ENCODE measurements at places on chromosomes 1 and 21.

GRCh38 chr1:36761113-36761512, 273.2 kb downstream of the GRIK3 start:
- DNase-seq = no peak

DNA sequence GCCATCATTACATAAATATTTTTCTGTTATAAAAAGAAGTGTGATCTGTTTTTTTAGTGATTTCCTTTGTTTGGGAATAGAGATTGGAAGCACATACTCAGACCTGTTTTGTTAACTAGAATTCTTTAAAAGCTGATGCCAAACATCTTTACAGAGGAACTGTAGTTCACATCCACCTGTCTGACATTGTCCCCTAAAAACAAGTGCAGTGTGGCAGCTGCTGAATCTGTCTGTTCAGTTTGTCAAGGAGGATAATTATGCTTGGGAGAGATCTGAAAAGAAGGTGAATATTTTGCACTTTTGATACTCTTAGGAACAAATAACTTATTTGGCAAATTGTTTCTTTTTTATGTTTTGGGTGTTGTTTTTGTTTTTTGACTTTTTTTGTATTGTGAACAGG, 13.6 kb downstream of the AGMAT start:
- no peak for DNase-seq

DNA sequence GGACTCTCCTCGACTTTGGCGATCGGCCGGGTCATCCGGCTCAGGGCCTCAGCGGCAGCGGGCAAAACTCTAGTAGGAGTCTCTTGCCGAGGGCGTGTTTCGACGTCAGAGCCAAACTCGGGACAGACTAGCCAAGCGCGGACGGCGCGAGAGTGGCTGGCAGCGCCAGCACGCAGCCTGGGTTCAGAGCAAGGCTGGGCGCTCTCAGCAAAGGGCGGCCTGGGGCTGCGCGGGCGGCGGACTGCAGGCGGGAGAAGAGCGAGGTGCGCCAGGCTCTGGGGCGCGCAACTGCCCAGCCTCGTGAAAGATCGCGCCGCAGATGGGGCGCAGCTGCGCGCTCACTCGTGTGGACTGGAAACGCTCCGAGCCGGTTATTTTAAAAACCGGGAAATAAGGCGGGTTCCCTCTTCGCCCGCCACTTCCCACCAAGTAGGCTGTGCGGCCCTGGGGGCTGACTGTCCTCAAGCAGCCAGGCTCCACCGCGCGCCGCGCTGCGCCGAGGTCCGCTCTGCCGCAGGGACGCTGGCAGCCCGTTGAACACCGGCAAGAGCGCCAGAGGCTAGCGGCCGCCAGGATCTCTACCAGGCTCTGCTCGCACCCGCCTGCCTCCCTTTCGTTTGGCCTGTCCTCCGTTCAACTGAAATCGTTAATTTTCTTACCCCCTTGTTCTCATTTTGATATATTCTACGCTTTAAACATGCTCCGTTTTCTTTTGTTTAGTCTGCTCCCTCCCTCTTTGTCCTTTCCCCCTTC, 2.4 kb downstream of the ALX3 start:
- no peak for DNase-seq

- no peak for DNase-seq
Measured at GRCh38 chr1:7558041-7558461, 213.0 kb upstream of the VAMP3 start.

- DNase-seq = no peak
Measured at GRCh38 chr21:25986928-25987327, 183.6 kb downstream of the APP start.

- DNase-seq = no peak
Measured at GRCh38 chr1:19071674-19072281, 115.3 kb upstream of the IFFO2 start.

- DNase-seq = no peak
Measured at GRCh38 chr1:65910432-65910831, 117.7 kb downstream of the PDE4B start.

GRCh38 chr1:99659755-99660210, 13.9 kb downstream of the PALMD start:
- peak; percentile 70 for DNase-seq

- DNase-seq = no peak
Measured at GRCh38 chr1:116545359-116545705, 25.5 kb downstream of the CD58 start.
